ENCODE measurements at places on chromosomes 2 and 18.

- no peak for DNase-seq
Observed at GRCh38 chr18:56565046-56565445, 73.3 kb downstream of the TXNL1 start.

DNA sequence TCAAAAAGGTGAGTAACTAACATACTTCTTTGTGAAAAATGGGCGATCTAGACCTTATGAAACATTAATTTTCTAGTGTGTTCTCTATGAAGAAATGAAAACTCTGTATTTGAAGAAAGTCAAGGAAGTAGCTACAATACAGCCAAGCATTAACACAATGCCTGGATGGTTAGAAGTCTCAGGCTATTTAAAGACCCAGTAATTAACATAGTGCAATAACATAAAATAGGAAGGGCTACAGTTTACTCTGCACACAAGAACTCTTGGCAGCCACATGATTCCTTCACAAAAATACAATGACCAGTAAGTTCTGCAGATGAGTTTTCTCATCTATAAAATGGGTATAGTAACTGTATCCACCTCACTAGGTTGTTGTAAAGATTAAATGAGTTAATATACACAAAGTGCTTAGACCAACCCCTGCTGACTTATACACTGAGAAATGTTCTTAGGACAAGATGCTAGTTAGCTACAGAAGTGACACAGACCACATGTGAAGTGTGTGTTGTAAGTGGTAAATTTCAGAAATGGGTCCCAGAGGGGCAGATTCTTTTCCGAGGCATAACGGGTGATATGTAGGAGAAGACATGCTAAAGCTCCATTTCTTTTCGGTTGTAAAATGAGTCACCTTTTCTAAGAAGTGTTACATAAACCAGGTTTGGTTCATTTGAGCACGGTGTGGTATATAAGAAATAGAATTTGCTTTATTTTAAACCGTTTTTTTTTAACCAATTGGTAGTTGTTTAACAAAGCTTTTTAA lies 61.8 kb downstream of the CXCR4 start:
- no peak for DNase-seq

DNA sequence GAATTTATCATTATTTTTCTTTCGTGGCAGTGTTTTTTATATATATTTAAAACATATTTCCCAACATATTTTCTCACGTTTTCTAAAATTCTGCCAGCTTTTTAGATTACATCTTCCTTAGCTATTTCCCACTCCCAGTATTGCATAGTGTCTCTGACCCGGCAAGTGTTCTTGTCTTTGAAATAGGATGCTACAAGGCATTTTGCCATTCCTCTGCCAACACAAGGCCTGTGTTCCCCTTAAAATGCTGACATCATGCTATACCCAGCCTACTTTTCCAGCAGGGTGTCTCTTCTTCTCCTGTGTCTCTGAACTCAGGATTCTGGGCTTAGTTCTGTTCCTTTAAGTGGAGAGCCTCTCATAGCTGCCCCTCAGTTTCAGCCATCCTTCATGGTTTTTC lies 115.2 kb downstream of the DIS3L2 start:
- DNase-seq: no peak

DNA sequence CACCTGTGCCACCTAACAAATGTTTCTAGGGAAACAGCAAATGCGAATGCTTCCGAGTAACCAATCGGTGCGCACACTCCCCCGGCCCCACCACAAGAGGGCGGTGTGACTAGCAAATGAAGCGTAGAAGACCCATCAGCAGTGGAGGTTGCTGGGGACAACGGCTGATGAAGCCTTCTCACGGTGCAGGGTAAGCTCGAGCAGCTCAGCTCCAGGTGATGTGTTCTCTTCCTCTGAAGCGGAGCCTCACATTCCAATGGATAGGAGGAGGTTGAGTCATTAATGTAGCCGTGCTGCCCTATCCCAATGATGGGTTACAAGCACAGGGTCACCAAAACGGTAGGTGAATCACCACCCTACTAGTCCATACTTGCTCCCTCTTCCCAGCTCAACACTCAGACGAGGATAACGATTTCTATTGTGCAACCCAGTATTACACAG lies 127.6 kb upstream of the TWIST2 start:
- DNase-seq: peak; percentile 74

DNA sequence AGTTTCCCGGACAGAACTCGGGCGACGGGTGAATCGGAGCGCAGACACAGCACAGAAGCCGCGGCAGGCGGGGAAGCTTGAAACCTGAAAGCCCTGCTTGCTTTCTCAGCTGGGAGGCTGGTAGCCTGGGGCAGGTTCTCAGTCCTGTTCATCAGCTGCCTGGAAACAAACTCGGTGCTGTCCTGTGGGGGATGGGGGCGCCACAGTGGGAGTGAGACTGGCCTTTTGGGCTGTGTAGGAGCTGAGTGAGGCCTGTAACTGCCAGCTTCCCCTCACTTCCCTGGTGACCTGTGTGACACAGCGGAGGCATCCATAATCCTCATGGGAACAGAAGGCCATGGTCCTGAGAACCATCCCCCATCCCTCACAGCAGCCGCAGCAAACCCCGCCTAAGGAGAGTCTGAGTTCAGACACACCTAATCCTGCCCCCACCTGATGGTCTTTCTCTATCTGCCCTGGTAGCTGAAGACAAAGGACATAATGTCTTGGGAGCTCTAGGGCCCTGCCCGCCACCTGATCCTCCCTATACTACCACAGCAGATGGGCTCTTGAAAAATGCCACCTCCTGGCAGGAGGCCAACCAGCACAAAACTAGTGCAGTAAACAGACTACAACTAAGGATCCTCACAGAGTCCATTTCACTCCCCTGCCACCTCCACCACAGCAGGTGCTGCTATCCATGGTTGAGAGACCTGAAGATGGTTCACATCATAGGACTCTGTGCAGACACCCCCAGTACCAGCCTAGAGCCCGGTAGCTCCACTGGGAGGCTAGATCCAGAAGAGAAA lies 52.7 kb upstream of the LDLRAD4 start:
- no peak for DNase-seq

DNA sequence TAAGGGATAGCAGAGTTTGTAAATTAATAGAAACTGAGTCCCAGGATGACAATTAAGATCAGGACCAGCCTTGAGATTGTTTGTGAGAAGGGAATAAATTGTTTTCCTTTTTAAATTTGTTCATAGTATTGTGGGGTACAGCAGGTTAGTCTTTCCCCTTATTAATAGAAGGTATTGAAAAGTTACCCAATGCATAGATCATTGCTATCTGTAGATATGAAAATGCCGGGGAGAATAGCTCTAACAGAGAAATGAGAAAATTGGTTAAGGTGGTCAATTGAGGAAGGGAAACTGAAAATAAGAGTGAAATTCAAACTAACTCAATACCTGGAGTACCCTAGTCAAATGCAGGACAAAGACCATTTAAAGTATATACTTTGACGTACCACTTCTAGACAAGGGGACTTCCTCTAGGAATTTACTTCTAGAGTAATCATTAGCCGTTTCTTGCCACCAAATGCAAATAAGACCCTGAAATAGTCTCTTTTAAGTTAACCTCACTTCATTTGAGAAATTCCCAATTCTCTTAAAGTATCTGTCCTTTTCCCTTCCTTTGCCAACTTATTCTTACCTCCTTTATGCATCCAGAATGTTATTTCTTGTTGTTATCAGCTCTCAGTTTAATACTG lies 1224.4 kb upstream of the LRRTM1 start:
- DNase-seq: no peak

DNA sequence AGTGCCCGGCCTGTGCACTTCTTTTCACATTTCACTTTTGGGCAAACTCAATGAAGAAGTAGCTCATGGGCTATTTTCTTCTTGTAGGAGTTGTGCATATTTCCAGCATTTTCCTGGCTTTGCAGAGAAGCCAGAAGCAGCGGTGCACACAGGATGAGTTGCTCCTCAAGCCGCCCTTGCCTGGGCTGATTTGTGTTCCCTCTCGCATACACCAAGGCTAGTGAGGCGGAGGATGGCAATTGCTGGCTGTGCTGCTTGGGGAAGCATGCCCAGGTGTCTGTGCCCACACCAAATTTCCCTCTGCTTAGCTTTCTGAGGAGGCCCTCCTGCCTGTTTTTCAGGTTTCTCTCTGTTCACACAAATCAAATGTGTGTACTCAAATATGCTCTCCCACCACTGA lies 85.4 kb upstream of the TMEM200C start:
- DNase-seq: no peak
